ENCODE measurements at places on chromosomes 16 and 17.

- no peak for DNase-seq
Observed at GRCh38 chr16:49620158-49620868, 235.6 kb downstream of the ZNF423 start.

DNA sequence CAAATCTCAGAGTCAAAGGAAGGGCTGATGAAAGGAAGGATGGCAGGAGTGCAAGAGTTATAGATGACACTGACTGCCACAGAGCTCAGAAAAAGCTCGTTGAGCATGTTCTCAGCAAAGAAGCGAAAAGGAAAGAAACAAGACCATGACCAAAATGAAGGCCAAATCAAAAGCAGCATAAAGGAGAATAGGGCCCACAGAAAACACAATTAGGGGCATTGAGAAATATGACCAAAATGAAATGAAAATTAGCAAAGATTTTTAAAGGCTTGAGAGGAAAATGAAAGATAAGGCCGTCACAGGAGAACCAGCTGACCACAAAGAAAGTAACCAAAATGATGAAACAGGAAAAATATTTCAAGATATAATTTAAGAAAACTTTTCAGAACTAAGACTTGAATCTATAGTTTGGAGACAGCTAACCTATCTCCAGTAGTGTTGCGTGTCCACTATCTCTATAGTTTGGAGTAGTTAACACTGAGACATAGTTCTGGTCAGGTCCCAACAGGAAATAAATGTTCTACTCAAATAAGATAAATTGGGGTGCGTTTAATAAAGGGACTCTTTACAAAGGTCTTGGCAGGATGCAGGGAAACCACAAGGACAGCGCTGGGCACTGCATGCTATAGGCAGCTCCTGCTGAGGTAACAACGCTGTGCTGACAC, 7.9 kb downstream of the PRSS54 start:
- no peak for DNase-seq

GRCh38 chr17:62565817-62566216, 61.7 kb upstream of the MRC2 start:
- no peak for DNase-seq

DNA sequence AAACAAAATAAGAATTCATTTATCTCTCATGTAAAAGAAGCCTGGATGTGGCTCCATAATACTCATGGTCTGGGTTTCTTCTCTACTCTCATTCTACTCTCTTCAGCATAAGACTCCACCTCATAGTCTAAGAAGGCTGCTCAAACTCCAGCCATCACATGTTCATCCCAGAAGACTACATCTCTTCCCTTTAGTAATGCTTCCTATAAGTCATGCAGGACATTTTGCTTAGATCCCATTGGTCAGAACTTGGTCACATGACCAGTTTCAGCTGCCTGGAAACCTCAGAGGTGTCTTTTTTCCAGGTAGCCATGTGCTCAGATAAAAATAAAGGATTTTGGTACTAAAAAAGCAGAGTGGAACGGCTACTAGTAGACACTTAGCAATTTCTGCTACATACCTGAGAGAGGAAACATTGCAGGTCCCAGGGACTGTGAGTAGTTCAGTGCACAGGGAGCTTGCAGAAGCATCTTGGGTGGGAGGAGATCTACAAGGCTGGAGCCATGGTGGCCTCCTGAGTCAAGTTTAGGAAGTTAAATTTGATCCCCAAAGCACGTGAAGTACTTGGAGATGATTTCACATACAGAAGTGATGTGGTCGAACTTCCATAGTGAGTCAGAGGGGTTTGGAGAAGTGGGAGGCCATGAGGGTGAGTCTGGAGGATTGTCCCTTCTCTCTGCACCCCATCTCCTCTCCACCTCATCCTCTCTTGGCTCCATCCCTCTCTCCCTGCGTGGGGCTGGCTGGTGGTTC, 110.2 kb downstream of the CCDC182 start:
- no peak for DNase-seq

DNA sequence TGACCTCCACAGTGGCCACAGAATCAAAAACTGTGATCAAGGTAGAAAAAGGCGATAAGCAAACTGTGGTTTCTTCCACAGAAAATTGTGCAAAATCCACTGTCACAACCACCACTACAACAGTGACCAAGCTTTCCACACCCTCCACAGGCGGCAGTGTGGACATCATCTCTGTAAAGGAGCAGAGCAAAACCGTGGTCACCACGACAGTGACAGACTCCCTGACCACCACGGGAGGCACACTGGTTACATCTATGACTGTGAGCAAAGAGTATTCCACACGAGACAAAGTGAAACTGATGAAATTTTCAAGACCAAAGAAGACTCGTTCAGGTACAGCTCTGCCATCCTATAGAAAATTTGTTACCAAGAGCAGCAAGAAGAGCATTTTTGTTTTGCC, 83.6 kb downstream of the C17orf58 start:
- DNase-seq = no peak

DNA sequence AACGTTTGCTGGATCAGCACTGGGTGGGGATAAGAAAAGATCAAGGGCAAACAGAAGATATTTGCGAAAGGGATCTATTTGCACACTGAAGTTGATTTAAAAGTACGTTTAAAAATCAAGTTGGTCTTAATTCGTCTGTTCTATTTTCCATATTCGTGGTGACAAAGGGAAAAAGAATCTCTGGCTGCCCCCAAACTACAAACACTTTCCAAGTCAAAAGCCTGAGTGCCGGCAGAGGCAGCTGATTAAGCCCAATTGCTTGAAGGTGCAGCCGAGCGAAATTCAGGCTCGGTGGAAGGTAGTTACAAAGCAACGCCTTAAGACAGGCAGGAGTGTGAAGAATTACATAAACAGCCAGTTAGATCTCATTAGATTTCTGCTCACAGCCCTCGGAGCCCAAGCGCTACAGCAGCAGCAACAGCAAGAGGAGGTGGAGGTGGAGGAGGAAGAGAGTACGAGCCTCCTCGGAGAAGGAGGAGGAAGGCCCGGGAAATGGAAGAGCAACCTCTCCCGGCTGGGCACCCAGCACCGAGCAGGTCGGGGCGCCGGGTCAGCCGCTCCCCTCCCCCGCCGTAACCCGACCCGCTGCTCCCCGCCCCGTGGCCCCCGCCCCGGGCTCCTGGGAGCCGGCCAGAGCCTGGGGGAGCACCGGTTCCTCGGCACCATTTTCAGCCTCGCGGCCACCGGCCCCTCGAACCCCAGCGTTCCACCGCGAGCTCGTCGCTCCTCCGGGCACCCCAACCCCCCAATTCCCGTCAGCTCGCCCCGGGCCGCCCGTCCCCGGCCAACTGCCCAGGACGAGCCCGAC, 890 bp downstream of the TOB1 start:
- DNase-seq = no peak

DNA sequence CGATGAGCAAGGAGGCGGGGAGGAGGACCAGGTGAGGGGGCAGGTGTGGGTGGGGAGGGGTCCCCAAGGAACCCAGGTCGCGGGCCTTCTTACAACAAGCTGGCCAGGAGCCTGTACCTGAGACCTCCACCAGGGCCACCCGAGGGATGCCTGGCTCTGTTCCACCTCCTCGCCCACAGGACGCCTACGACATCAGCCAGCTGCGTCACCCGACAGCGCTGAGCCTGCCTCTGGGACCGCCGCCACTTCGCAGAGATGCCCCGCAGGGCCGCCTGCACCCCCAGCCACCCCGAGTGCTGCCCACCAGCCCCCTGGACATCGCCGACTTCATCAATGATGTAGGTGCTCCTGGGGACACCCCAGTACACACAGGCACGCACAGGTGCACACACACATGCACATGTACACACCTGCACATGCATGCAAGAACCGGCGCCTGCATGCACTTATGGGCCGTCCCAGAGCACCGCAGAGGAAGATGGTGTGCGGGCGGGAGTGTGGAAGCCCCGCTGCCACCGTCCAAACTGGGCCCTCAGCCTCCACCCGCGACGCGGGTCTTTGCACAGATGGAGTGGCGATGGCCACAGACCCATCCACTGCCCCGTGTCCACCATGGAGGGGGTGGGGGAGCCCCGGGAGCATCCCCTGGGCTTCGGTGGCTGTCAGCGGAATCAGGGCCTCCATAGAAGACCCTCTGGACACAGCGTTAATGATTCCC, 6.6 kb downstream of the SLC22A31 start:
- DNase-seq = no peak

DNA sequence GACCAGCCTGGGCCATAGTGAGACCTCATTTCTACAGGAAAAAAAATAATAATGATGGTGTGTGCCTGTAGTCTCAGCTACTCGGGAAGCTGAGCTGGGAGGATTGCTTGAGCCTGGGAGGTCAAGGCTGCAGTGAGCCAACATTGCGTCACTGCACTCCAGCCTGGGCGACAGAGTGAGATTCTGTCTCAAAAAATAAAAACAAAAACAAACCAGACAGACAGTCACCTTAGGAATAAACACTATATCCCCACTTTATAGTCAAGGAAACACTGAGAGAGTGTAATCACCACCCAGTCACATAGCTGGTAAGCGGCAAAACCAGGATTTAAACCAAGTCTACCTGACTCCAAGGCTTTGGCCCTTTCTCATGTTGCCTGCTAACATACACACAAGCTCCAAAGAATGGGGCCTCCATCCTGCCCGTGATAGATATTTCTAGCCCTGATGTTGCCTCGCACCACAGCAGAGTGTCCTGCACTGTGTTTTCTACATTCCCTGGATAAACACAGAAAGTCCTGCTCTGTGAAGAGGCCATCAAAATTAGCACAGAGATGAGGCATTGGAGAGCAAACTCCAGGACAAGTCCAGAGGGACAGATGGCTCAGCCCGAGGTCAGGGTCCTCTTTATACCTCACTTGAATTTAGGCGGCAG, 66.1 kb upstream of the SMURF2 start:
- no peak for DNase-seq

- DNase-seq = no peak
Observed at GRCh38 chr17:15298176-15298575, 33.0 kb upstream of the PMP22 start.

- DNase-seq = no peak
Observed at GRCh38 chr17:73132085-73132492, 32.7 kb upstream of the SSTR2 start.

DNA sequence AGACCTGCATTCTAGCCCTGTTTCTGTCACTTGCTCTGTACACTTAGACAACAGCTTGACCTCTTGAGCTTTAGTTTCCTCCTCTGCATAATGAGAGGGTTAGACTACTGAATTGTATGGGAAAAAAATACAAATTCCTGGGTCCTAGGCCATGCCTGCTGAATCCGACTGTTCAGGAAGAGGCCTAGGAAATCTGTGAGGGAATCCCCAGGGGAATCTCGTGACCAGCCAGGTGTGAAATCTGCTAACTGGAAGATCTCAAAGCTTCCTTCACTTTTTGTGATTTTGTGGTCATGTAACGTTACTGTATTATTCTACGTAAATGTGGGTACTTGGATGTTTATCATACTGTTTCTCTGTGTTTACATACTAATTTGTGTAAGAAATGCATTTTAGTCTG, 58.2 kb downstream of the CYLD start:
- no peak for DNase-seq

- no peak for DNase-seq
Observed at GRCh38 chr17:2179615-2180295, 123.8 kb downstream of the SMG6 start.

- no peak for DNase-seq
Observed at GRCh38 chr17:56528696-56529095, 64.8 kb upstream of the NOG start.

DNA sequence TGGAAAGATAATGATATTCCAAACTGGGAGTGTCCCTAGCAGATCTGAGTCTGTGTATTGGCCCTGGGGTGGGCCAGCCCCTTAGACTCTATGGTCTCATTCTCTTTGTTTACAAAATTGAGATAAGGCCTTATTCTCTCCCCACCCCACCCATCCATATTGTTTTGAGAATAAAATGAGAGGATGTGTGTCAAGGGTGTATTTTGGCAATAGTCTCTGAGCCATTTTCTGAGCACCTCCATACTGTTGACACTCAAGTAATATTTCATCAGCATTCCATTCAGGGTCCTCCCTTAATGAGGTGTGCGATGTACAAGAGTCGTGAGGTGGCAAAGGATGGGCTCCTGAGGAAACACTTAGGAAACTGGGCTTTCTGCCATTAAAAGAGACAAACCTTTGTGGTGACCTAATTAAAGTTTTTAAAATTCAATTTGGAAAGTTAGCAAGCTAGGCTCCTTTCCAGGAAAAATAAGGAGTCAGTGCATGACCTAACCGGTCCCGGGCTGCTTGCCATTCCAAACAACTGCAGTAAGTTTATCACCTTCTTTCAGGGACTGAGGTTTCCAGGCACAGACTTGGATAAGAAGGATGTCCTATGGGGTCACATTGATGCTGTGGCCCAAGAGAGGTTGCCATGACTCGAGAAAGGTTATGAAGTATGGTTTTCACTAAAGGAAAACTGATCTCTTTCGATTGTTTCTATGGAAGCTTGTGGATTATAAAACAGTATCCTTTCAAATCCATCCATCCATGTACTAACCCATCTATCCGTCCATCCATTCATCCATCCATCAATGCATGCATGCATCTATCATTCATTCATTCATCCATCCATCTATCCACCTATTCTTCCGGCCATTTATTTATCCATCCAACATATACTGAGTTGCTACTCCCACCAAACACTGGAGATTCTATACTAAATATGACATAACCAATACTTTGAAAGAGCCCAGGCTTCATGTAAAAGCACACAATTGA, 443.3 kb downstream of the UTP18 start:
- no peak for DNase-seq

GRCh38 chr17:8448310-8448709, 12.6 kb downstream of the NDEL1 start:
- DNase-seq = no peak

DNA sequence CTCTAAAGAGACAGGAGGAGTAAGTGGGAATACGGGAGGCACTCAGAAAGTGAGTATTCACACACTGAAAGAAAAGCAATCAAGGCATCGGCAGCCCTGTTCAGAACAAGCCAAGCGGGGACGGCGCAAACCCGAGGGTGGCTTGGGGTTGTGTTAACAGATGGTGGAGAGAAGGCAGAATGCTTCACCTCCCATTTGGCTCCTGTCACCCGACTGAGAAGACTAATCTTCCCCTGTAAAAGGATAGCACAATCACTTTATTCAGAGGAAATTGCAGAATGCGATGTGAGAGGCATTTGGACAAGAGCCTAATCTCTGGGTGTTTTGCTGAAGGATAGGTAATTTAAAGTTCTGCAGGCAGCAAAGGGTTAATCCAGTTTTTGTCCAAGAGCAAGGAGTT, 119.3 kb upstream of the WSCD1 start:
- no peak for DNase-seq

DNA sequence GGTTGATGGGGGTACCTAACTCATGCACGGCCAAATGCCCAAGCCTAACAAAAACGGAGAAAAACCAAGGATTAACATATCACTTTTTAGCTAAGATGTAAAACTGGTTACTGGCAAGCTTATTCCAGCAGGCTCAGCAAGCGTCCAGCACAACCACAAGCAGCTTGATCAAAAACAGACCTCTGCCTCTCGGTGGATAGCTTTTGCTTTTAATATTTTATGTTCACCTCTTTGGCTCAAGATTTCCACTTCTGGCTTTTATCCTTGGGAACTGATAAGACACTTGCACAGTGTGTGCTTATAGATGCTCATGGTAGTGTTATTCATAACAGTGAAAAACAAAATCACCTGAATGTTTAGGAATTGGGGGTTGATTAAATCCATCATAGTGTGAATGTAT, 206.9 kb upstream of the CACNG5 start:
- no peak for DNase-seq
